ENCODE measurements at places on chromosomes 16 and 17.

DNA sequence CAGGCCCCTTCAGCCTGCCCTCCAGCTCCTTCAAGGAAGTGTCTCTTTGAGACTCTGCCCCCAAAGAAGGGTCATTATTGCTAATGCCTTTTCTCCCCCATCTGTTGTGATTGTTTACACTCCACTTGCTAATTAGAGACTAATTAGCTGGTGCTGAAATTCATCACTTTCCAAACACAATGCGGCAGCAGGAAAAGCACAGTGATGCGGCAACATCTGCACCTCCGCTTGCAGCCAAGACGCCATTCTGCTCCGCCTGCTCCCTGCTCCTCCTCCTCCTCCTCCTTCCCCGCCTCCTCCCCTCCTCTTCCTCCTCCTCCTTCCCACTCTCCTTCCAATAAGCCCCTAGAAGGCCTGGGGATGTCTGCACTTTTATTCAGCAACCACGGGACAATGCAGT, 110.5 kb downstream of the SDK2 start:
- DNase-seq = no peak

- DNase-seq = no peak
Measured at GRCh38 chr17:72617557-72617956, 474.9 kb downstream of the SLC39A11 start.

DNA sequence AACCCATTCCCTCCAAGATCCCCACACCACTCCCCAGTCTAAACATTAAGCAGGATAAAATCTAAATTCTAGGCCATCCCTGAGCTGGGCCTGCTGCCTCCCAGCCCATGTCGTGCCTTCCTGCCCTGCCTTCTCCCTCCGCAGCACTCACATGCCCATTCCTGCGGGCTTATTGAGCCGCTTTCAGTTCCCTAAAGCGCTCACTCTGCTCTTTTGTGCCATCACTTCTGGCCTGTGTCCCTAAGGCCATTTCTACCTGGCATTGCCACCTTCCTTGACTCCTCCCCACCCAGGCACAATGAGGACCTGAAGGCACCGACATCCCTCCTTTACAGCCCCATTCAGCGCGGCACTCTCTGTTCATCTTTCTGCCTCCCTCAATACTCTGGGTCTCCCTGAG, 13.0 kb upstream of the RAB5C start:
- DNase-seq = no peak

DNA sequence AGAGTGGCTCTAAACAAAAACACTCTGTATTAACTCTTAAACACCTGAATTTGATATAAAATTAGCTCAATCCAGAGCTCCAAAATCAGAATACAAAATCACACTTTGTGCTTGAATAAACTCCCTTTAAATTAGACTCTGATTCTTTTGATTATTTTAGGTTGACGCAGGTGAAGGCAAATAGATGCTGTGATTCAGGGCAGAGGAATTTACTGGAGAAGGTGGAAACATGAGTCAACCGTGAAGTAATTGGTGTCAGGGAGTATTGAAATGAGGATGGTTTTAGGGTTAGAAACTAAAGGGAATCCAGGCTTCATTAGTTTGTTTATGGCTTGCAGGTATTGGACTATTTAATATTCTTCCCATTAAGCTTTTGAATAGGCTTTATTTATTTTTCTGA, 37.1 kb upstream of the TEKT1 start:
- DNase-seq = no peak

- DNase-seq = no peak
Measured at GRCh38 chr16:4572715-4573114, 16.6 kb downstream of the C16orf96 start.

GRCh38 chr16:80045861-80046260, 445.3 kb upstream of the MAF start:
- DNase-seq = no peak

DNA sequence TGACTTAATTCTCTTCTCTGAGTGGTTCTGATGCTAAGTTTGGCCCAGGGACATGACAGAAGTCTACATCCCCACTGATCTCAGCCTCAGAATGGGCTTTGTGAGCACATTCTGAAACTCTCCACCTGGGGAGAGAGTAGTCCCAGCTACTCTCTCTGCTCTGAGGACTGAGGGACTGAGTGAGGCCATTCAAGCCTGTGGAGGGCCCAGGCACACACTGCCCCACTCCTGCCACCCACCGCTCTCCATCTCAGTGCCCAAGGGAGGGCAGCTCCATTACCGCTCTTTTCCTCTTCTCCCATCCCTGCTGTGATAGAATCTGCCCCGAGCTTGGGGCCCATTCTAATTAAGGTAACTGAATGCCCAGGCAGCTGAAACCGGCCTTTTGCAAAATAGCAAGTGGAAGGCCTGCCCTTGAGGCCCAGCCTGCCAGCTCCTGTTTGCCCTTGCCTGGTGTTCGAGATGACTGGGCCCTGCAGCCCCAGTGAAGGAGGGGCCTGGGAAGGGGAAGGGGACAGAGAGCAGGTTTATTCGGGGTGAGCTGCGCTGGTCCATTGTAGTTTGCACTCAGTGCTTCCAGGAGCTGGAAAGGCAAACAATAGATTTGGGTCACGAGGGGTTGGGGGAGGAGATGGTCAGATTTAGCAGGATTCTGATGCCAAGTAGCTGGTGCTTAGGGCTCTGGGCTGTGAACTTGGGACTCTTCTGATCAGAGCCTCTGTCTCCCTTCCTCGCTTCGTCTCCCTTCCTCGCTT, 76.2 kb downstream of the RAB11FIP4 start:
- DNase-seq = no peak

- no peak for DNase-seq
Measured at GRCh38 chr17:77455111-77455890, 314.5 kb downstream of the SEC14L1 start.

- DNase-seq = no peak
Measured at GRCh38 chr17:77616254-77616731, 342.2 kb upstream of the TNRC6C start.

- no peak for DNase-seq
Measured at GRCh38 chr16:2056681-2057407, 9.1 kb downstream of the TSC2 start.

- DNase-seq = no peak
Measured at GRCh38 chr17:53142890-53143289, 679.8 kb upstream of the KIF2B start.

DNA sequence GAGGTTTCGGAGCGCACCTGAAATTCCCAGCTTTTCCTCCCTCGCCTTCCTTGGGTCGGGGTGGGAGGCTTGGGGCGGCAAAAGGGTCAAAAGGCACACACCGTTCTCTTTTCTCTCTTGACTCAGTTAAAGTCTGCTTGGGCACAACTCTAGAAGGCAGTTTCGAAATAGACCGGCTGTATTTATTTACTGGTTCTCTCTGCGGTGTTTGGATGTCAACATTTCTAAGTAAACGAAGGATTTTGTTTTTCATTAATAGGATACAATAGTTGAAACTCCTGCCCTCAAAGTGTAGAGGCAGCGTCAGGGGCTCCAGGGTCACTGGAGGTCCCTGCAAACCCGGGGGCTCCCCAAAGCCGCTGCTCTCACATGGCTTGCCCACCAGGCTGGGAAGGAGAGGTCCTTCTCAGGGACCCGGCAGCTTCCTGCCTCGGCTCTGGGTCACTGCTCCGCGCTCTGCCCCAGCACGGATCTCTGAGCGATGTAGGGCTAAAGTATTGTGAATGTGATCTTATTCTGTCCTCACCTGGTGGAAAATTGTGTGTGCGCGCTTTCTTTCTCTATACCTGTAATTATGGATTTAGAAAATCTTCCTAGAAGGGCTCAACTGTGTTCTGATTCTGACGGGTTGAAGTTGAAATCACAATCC, 952 bp downstream of the BMERB1 start:
- no peak for DNase-seq

DNA sequence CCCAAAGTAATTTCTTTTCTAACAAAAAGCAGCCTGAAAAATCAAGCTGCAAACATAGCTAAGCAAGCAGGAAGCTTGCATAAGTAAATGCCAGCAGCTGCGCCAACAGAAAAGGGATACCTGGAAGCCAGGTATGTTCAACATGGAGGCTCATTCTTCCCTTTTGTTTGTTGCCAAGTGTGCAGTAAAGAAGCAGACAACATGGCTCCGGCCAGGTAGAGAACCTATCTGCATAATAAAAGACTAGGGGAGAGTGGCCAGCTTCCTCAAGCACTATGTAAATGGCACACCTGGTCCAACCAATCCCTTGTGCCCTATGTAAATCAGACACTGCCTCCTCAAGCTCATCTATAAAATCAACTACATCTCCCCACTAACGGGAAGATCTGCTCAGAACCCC, 1407.0 kb downstream of the CDH11 start:
- DNase-seq = no peak

GRCh38 chr16:88634994-88635670, 3.2 kb upstream of the IL17C start:
- no peak for DNase-seq

- no peak for DNase-seq
Measured at GRCh38 chr17:76685366-76685765, 25.4 kb downstream of the MXRA7 start.

- no peak for DNase-seq
Measured at GRCh38 chr16:74903120-74903519, 81.8 kb downstream of the WDR59 start.

GRCh38 chr16:76023835-76024234, 253.4 kb upstream of the CNTNAP4 start:
- no peak for DNase-seq

GRCh38 chr16:67157892-67158635, 1.6 kb downstream of the TRADD start:
- no peak for DNase-seq

DNA sequence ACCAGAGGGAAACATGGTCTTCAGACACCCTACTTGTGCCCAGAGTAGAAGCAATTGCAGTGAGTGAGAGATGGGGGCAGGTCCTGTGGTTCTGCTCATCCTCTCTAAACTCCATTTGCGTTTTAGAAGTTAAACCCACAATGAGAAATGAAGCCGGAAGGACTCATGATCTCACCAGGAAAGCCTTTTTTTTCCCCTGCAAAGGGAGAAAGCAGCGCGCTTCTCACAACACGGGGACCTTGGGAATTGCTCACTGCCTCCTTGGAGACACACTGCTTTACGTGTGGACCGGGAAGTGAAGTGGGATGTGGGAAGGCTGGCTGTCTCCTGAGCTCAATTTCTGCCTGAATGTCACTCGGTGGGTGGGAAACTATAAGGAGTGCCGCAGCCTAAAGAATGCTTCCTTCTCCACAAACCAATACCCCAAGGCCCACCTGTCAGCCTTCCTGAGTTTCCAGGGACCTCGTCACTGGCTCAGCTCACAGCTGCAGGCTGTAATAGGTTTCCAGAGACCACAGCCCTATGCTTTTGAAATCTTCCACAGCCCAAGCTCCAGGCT, 365.4 kb downstream of the XYLT1 start:
- no peak for DNase-seq

- no peak for DNase-seq
Measured at GRCh38 chr17:71547904-71548303, 572.9 kb upstream of the SOX9 start.
